ENCODE measurements at places on chromosomes 1 and 21.

DNA sequence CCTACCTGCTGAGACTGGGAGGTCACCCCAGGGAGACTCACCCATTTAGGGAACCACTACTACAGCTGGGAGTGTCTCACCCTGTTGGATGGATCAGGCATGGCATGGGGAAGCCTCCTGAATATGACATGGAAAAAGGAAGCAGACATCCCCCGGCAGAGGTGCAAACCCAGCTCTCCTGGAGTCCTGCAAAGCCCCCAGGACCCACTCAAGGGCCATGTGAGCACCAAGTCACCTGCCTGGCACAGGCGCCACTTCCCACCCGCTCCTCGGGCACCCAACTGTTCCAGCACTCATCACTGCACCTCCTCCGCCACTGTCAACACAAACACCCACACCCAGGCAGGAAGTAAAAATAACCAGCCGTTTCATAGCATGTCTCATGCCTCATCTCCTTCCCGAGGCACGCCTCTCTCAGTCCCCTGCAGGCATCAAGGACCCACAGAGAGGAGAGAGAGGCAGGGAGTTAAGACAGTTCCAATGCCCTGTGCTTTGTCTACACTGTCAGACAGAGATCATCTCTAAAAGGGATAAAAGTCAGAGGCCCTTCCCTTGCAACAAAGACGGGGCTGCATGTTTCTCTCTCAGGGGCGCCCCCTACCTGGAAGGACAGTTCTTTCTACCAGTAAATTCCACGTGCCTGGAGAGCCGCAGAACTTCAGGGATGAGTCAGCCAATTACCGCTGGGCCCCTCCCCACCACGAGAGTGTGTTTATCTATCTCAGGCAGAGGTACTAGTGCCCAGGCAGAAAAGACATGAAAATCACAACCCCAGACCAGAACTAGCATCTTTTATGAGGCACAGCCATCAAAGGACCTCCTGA, 150.1 kb upstream of the SOD1 start:
- peak; percentile 46 for DNase-seq

GRCh38 chr1:24165500-24165899, 21.6 kb downstream of the IFNLR1 start:
- DNase-seq, result no peak

DNA sequence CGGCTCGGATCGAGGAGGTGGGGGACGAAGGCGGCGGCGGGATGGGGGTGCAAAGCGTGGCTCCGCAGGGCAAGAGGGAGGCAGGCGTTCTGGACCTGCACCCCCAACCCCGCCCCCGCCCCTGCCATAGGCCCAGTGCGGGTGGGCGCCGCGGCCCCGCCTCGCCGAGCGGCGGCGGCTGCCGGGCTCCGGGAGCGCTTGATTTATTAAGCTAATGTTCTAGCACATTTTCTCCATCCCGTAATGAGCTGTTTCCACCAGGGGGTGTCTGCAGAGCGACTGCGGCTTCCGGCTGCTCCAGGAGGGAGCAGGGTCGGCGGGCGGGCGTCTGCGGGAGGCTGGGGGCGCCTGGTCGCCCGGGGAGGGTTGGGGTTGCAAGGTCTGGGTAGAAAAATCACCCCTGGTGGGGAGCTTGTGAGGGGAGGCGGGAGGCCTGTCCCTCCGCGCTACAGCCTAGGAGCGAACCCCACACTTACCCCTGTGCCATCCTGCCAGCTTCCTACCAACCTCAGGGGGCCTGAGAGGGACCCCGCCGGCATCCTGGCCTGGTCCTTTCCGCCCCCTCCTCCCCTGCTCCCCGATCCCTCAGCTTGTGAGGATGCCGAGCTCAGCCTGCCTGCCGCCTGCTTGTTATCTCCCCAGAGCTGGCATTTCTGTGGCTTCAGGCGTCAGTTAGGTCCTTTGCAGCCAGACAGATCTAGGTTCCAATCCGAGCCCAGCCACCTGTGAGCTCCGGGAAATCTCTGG, 48.5 kb upstream of the ACOT11 start:
- DNase-seq, result no peak

- DNase-seq, result no peak
Measured at GRCh38 chr1:145898756-145899155, 11.1 kb downstream of the ITGA10 start.

GRCh38 chr1:151342021-151342420, 5.0 kb downstream of the RFX5 start:
- no peak for DNase-seq

- no peak for DNase-seq
Measured at GRCh38 chr21:44831227-44831860, 13.5 kb upstream of the SUMO3 start.

- DNase-seq, result peak; percentile 28
Measured at GRCh38 chr1:160607011-160607671, 27.8 kb upstream of the CD84 start.

- DNase-seq, result no peak
Measured at GRCh38 chr1:188355082-188355481, 1526.3 kb downstream of the PLA2G4A start.

DNA sequence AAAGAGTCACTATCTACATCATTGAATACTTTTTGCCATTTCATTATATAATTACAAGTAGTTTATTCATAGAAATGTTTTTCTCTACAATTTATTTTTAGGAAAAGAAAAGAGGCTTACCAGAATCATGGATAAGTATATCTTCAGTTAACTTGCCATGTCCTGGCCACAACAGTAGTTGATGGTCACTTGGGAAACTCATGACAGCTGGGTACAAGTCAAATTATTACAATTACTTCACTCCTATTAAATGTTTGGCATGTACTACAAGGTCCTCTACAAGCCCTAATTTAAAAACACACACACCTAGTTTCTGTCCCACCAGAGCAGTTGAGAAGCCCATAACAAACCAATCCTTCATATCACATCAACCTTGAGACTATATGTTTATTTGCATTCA, 29.4 kb downstream of the PALMD start:
- no peak for DNase-seq

DNA sequence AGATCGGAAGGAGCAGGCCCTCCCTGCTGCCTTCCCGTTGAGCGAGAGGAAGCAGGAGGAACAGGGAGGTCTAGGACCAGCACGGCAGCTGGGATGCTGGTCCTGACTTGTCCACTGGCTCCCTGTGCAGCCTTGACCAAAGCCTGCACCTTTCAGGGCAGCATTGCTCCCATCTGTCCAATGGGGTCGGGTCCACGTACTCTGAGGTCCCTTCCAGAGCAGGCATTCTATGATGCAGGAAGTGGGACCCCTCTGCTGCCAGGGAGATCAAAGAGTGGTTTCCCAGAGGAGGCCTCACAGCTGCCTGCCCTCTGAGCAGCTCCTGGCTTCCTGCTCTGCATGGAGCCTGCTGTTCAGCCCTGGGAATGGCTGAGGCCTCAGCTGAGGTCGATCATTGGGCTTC, 21.7 kb upstream of the ZNF362 start:
- no peak for DNase-seq

DNA sequence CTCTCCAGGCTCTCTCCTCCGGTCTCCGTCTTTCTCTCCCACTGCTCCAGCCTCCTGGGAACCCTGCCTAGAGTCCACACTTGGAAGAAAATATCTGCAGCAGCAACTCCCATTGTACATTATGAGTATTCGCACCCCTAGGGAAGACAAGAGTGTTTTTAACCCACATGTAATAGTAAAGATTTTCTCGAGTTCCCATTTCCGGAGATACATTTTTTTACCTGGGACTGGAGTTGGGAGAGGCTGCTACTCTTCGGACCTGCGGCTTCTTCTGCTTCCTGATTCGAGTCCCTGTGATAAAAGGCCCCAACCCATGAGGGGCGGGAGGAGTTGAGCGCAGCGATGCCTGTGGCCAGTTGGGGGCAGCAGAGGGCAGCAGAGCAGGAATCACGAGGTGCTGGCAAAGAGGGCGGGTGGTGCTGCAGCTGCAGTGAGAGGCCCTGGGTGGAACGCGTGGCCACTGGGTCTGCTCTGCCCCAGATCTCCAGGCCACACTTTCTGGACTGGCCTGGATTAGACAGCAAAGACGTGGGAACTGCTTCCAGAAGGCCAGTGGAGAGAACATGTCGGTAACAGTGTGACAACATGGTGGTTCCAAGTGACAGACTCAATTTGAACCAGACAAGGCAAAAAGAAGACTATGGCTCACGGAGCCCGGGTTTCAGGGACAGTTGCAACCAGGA, 221.0 kb upstream of the CSF3R start:
- no peak for DNase-seq

DNA sequence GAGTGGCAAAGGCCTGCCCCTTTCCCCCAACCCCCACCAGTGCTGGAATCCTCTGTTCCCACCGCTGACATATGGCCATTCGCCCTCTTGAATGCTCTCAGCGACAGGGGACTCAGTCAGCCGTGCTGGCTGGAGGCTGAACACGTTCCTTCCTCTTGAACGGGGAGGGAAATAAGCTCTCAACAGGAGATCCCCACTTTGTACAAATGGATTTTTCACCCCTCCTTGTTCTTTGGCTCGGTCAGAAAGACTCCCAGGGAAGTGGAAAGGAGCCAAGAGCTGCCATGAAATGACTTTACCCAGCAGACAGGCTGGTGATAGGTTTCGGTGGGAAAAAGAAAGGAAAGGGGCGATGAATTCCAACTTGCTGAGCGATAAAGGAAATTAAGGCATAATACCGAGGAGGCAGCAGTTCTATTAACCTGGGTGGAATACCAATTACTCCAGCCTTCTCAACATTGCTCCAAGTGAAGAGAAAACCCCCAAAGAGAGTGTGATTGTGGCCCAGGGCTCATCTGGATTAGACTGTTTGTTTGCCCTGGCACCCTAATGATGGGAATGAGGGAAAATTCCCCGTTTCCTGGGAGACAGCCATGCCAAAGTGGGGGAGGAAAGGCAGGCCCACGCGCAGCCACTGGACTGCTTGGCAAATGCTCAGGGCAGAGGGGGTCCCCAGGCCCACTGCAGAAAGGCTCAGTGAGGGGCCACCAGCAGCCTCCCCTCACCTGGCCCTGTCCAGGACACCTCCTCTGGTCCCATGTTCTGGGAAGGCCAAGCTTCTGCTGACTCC, 23.9 kb downstream of the LRP8 start:
- no peak for DNase-seq

GRCh38 chr1:242219905-242220304, 221.0 kb upstream of the MAP1LC3C start:
- no peak for DNase-seq

DNA sequence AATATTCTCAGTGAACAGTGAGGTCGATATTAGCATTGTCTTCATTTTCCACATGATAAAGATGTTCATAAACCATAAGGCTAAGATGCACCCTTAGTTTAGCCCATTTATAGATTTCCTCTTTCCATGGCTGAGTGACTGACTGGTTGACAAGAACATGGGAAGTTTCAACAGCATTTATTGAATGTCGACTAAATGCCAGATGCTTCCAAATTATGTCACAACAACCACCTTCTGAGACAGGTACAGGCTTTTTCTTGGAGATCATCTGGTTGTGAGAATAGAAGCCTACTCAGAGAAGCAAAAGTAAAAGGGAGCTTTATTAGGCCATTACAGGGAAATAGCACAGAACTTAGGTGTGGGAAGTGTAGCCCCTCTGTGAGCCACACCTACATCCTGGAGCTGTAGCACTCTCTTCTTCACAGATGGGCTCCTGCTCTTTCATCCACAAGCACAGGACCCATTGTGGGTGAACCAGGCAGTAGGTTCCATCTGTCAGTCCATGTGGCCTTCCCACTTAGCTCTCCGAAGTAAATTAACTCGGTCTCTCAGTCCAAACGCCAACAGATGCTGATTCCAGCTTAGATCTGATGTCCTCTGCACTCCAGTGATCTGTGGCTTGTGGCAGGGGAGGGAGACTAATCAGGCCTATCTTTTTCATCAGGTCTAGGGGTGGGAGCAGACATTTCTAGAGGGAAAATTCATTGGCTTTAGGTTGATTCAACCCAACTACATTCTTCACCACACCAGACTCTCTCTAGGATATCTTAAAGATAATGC, 14.3 kb downstream of the ATP2B4 start:
- no peak for DNase-seq

- DNase-seq, result no peak
Measured at GRCh38 chr21:33980276-33980916, 64.8 kb upstream of the ATP5PO start.

GRCh38 chr1:246878551-246878950, 53.2 kb downstream of the AHCTF1 start:
- no peak for DNase-seq

DNA sequence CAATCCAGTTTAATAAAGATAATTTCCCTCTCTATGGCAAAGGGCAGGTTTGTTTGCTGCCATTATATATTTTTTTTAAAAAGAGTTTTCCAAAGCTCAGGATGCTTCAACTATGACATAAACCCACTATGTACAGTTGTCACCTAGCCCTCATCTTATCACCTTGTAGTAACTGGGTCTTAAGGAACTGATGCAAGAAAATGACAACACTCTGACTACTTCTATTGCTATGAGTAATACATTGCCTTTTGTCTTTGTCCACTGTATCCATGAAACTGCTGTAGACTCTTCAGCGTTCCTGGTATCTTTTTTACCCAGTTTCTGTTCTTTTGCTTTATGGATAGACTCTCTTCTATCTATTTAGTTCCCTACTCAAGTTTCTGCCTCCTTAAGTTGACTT, 586.5 kb downstream of the NEGR1 start:
- no peak for DNase-seq

DNA sequence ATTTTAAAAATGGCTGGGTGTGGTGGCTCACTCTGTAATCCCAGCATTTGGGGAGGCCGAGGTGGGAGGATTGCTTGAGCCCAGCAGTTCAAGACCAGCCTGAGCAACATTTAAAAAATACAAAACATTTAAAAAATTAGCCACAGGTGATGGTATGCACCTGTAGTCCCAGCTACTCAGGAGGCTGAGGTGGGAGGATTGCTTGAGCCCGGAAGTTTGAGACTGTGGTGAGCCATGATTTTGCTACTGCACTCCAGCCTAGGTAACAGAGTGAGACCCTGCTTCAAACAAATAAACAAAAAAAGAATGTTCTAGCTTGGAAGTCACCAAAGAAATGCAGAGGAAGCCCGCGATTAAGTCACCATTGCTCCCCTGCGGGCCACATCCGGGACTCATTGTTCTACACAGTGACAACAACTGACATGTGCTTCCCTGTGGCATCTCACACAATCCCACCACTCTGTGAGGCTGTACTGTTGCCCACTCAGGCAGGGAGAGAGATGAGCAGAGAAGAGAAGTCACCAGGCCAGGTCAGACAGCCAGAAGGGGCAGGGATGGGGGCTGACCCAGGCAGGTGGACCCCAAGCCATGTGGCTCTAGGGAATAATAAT, 18.4 kb upstream of the SPATC1L start:
- no peak for DNase-seq

DNA sequence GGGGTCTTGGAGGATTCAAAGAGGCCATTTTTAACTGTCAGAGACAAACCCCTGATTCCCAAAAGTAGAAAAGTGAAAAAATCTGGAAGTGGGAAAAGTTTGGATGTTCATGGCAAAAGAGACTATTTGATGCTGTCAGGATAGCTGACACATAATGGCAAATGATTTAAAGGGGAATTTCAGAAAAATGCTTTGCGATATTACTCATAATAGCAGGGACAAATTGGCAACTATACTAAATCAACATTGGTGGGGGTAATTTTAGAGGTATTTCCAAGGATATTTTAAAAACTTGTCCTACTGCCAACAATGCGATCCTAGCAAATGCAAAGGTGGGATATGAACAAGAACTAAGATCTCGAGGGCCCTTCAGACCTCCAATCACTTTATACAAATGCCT, 5.3 kb upstream of the GSTM4 start:
- DNase-seq, result no peak

- DNase-seq, result no peak
Measured at GRCh38 chr1:31507676-31508530, 68.4 kb upstream of the TINAGL1 start.
